Stromal cell of bone marrow (primary cell): ENCODE measurements at places on chromosomes 3 and 15.

GRCh38 chr3:138332472-138333073 is 2.9 kb upstream of the NME9 start:
- peak; percentile 25 for DNase-seq

GRCh38 chr3:107574650-107575049 is 51.9 kb downstream of the BBX start:
- DNase-seq = peak; percentile 27

DNA sequence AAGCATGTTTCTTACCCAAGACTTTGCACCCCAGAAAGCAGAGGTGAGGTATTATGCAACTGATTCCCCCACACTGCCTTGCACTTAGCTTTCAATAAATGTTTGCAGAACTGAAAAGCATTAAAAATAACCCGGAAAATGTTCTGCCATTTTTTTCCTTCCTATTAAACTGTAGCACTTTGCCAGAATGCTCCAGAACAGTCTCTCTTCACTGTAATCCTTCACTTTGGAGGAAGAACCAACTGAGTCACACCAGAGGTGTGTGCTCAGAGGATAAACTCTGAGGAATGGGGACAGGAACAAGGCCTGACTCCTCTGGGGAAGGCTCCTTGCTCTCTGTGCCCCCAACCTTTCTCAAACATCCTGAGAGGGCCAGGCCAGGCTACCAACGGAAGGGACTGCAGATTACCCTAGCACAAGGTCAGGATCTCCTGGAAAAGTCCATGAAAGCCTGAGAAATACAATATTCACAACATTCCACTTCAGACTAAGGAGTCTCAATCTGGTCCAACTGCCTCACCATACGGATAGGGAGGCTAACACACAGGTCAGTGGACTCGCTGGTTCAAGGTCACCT is 19.0 kb downstream of the ANP32A start:
- DNase-seq = no peak

- peak; percentile 67 for DNase-seq
These were observed 29.3 kb downstream of the RFTN1 start for GRCh38 chr3:16484216-16484615.
